ENCODE measurements at places on chromosomes 1 and 21. TPM values are rescaled to one million over a fixed set of nuclear protein-coding genes. Genes with fewer than 3 reads are reported as not detected.
A peak's percentile ranks its signal among the peaks of the same experiment; 100 is the strongest.

FCN3 gene
- total RNA-seq = not detected

- H3K4me1 ChIP-seq = no peaks in the 10 kb centered on the region
- H3K36me3 ChIP-seq = no peaks in the 10 kb centered on the region
- no peak overlapping the region for H3K4me3 ChIP-seq
- no peaks in the 10 kb centered on the region for H3K27me3 ChIP-seq
Observed at GRCh38 chr1:152953761-152954160, 6.8 kb downstream of the SPRR5 start.

- H3K27me3 ChIP-seq = no peaks in the 10 kb centered on the region
- H3K4me3 ChIP-seq = no peak overlapping the region
- H3K4me1 ChIP-seq = peaks cover 3% of the 10 kb centered on the region
Observed at GRCh38 chr1:180611016-180611930, 20.5 kb upstream of the XPR1 start.

INAVA gene
- total RNA-seq = not detected

FMO5 gene
- total RNA-seq = 1.3 TPM

DNA sequence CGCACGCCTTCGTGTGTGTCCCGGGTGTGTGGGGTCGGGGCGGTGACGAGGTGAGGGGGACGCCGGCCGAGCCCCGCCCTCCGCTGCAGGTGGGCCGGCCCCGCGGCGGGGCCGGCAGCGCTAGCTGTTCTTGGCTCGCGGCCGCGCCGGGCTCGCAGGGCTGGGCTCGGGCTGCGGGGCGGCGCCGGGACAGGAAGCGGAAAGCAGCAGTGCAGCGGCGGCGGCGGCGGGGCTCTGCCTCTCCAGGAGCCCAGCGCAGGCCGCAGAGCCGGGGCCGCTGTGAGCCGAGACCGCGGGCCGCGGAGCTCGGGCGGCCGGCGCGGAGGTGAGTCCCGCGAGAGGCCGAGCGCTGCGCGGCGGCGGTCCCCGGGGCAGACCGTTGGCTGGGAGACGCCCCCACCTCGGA lies at the start of gene VANGL1:
Gene VANGL1, plus strand, starts transcription at position 209 of the 406 bp plus-strand sequence. CDS start 9,444 bp downstream, outside the sequence.
- DNase-seq = peak; percentile 71

FCRL1 gene
- not detected for total RNA-seq

- DNase-seq = no peak
- no peak overlapping the region for H3K27ac ChIP-seq
- H3K4me1 ChIP-seq = peaks cover 8% of the 10 kb centered on the region
- H3K4me3 ChIP-seq = no peak overlapping the region
- peaks cover 9% of the 10 kb centered on the region for H3K36me3 ChIP-seq
- H3K27me3 ChIP-seq = no peaks in the 10 kb centered on the region
Observed at GRCh38 chr1:157132616-157133167, 5.5 kb downstream of the ETV3 start.

DNA sequence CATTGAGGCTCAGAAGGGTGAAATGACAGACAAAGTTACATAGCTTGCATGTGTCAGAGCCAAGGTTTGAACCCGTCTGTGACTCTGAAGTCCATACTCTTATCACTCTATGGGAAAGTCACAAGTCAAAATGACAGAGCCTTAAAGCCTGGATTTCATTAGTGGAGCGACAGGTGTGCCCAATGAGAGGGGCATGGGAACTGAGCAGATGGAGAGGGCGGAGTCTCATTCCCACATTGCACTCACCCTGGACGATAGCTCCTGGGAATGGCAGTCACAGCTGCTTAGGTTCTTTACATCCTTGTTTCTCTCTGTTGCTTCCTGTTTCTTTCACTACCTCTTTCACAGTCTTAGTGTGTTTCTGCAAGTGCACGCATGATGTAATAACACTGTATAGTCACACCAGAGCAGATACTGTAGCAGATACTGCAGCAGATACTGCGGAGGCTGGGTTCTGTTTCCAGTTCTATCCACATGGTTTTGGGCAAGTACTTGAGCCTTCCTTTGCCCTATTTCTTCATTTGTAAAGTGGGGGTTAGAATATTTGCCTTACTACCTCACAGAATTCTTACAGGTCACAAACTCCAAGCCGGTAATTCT lies 127.2 kb downstream of the ZSCAN20 start:
- H3K4me3 ChIP-seq = no peak overlapping the region
- H3K27me3 ChIP-seq = no peaks in the 10 kb centered on the region
- H3K4me1 ChIP-seq = no peaks in the 10 kb centered on the region
- no peak for DNase-seq

KRTAP21-2 gene
- not detected for total RNA-seq

DNA sequence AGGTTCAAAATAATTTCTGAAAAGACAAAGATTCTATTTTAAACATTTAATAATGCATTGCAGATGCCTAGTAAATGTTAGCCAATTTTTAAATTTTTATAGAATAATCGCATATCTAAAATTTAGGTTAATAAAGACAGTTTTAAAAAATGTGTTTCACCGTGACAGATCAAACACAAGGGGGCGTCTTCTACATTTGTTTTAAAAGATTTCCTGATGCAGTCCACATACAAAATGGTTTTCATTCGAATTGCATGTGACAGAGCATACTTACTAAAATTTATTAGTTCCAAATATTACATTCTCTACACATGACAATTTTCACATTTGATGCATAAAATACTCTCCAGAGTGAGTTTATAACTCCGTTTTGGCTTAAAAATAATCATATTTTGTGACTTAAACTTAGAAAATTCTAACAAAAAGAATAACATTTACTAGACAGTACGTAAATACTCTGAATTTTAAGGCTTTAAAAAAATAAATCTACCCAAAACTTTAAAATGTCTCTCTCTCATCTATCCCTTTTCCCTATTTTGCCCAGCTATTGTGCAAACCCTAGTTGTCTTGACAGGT lies 75.5 kb downstream of the ADAMTS1 start:
- no peaks in the 10 kb centered on the region for H3K36me3 ChIP-seq
- no peaks in the 10 kb centered on the region for H3K27me3 ChIP-seq
- H3K4me3 ChIP-seq = no peak overlapping the region
- no peak overlapping the region for H3K27ac ChIP-seq

CFH gene
- total RNA-seq = 146 TPM

DNASE2B gene
- total RNA-seq = not detected

HSF2BP gene
- 1.2 TPM for total RNA-seq

DMRTA2 gene
- total RNA-seq = not detected

GRCh38 chr1:94111879-94112278 lies 9.1 kb downstream of the ABCA4 start:
- H3K27me3 ChIP-seq = peaks cover 14% of the 10 kb centered on the region
- DNase-seq = no peak
- H3K4me1 ChIP-seq = no peaks in the 10 kb centered on the region
- H3K27ac ChIP-seq = no peak overlapping the region
- no peak overlapping the region for H3K4me3 ChIP-seq

AJAP1 gene
- total RNA-seq = under 0.01 TPM

DVL1 gene
- 78.3 TPM for total RNA-seq

NHLH1 gene
- total RNA-seq = not detected

BRINP2 gene
- total RNA-seq = 0.26 TPM

CAMSAP2 gene
- total RNA-seq = 21.8 TPM

GRCh38 chr1:63119575-63120155 lies 202.7 kb upstream of the FOXD3 start:
- H3K27me3 ChIP-seq = no peaks in the 10 kb centered on the region
- peaks cover 2% of the 10 kb centered on the region for H3K4me1 ChIP-seq
- DNase-seq = no peak
- H3K27ac ChIP-seq = no peak overlapping the region

- H3K36me3 ChIP-seq = no peaks in the 10 kb centered on the region
- no peaks in the 10 kb centered on the region for H3K27me3 ChIP-seq
- H3K4me3 ChIP-seq = no peak overlapping the region
- H3K4me1 ChIP-seq = no peaks in the 10 kb centered on the region
- peak; percentile 53 for DNase-seq
Observed at GRCh38 chr1:179369751-179370341, 4.1 kb downstream of the AXDND1 start.

S100A5 gene
- not detected for total RNA-seq

DNA sequence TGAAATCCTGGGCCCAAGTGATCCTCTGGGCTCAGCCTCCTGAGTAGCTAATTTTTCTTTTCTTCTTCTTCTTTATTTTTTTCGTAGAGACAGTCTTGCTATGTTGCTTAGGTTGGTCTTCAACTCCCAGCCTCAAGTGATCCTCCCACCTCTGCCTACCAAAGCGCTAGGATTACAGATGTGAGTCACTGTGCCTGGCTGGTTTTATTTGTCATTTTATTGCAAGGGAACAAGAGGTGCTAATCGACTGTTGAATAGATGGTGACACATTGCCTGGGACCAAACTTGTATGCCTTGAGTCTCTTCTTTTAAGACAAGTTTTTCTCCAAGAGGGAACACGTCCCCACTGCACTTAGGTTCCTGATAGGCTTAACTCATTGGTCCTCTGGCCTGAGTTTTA lies 20.0 kb upstream of the KLHDC8A start:
- peaks cover 7% of the 10 kb centered on the region for H3K27me3 ChIP-seq
- H3K27ac ChIP-seq = no peak overlapping the region
- peak; percentile 36 for DNase-seq
- H3K4me1 ChIP-seq = peaks cover 8% of the 10 kb centered on the region
- no peaks in the 10 kb centered on the region for H3K36me3 ChIP-seq

- DNase-seq = peak; percentile 40
- no peak overlapping the region for H3K4me3 ChIP-seq
- no peak overlapping the region for H3K27ac ChIP-seq
Observed at GRCh38 chr1:10724948-10725847, 71.2 kb downstream of the CASZ1 start.

- no peak for DNase-seq
- H3K4me1 ChIP-seq = no peaks in the 10 kb centered on the region
- no peaks in the 10 kb centered on the region for H3K36me3 ChIP-seq
- no peak overlapping the region for H3K4me3 ChIP-seq
- H3K27me3 ChIP-seq = no peaks in the 10 kb centered on the region
Observed at GRCh38 chr1:48697066-48697707, 79.5 kb downstream of the BEND5 start.

TMEM82 gene
- total RNA-seq = not detected

GRCh38 chr1:61907102-61907501 lies 164.8 kb downstream of the PATJ start:
- H3K27ac ChIP-seq = no peak overlapping the region
- H3K27me3 ChIP-seq = no peaks in the 10 kb centered on the region
- no peaks in the 10 kb centered on the region for H3K4me1 ChIP-seq
- no peak for DNase-seq

GRCh38 chr1:170562646-170563338 lies 30.8 kb downstream of the GORAB start:
- DNase-seq = peak; percentile 90
- H3K36me3 ChIP-seq = no peaks in the 10 kb centered on the region
- peak overlapping the region; percentile 83 for H3K27ac ChIP-seq
- H3K4me1 ChIP-seq = peaks cover 9% of the 10 kb centered on the region

DNA sequence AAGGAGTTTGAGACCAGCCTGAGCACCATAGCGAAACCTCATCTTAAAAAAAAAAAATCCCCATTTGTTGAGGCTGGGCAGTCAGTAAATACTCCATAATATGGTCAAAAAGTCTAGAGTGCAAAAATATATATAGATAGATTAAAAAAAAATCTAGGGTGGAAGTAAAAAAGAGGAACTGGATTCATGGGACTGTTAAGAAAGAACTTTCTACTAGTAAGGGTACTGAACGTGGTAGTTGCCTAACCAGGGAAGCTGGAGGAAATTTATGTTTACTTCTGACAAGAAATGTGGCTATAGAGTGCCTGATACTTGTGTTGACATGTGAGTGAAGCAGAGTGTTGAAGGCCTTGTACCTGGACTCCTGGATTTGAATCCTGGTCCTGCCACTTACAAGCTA lies 265.9 kb upstream of the FAM78B start:
- H3K27ac ChIP-seq = no peak overlapping the region
- H3K36me3 ChIP-seq = no peaks in the 10 kb centered on the region
- DNase-seq = no peak
- H3K27me3 ChIP-seq = no peaks in the 10 kb centered on the region

GRCh38 chr1:45542591-45542990 lies 8.0 kb upstream of the AKR1A1 start:
- H3K36me3 ChIP-seq = no peaks in the 10 kb centered on the region
- no peak for DNase-seq
- no peaks in the 10 kb centered on the region for H3K27me3 ChIP-seq
- H3K27ac ChIP-seq = no peak overlapping the region
- H3K4me3 ChIP-seq = no peak overlapping the region
- no peaks in the 10 kb centered on the region for H3K4me1 ChIP-seq

DNA sequence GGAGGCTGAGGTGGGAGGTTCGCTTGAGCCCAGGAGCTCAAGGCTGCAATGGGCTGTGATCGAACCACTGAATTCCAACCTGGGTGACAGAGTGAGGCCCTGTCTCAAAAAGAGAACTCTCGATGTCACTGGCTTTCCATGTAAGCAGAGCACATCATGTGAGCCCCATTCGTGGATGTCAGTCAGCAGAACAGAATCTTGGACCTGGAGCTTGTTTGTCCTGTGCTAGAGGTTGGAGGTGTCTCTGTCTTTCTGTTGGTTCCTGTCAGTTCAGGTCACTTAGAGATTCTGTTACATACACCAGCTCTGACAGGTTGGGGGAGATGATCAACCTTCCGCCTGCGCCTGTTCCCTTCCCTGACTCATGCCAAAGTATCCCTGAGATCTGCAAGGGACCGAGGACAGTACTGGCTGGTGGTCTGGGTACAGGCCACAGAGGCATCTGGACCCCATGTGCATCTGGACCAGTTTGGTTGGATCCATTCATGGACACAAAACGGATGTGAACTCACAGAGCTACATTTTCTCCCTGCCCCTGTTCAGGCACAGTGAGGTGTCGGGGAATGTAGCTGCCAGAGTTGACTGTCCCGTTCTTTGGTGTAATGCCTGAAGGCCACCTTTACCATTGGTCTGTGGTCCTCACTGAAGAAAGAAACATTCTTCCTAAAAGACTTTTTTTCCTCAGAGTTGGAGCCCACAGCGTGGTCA lies 10.0 kb downstream of the ARF1 start:
- H3K27ac ChIP-seq = no peak overlapping the region
- peaks cover 31% of the 10 kb centered on the region for H3K36me3 ChIP-seq

DNA sequence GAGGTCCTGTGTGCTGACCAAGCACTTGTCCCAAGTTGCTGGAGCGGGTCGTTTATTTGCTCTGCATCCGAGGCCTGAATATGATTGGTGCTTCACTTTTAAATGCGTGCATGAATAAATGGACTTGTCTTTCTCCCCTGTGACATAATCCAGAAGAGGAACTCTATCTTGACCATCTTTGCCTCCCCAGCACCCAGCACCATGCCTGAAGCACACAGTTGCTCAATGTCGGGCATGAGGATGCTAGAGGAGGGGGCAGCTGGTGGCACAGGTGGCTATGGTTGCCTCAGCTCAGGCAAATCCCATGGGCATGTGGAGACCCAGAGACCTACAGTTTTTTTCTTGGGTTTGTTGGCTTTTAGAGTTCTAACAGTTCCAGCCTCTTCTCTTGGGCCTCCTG lies 142.6 kb downstream of the KAZN start:
- H3K27ac ChIP-seq = no peak overlapping the region
- H3K4me3 ChIP-seq = no peak overlapping the region
- H3K36me3 ChIP-seq = no peaks in the 10 kb centered on the region

DNA sequence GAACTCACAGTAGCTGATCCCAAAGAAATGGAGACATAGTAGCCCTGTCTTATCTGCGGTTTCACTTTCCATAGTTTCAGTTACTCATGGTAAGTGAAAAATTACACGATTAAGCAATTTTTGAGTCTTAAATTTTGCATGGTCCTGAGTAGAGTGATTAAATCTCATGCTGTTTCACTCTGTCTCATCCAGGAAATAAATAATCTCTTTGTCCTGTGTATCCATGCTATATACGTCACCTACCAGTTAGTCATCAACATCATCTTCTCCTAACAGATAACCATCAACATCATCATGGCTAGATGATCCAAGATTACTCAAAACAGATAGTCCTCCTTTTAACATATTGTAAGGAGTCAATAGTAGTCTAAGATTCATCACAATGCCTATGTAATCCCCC lies 1589.3 kb downstream of the BRINP3 start:
- H3K36me3 ChIP-seq = no peaks in the 10 kb centered on the region
- no peaks in the 10 kb centered on the region for H3K4me1 ChIP-seq
- H3K4me3 ChIP-seq = no peak overlapping the region
- H3K27ac ChIP-seq = no peak overlapping the region

- peaks cover 2% of the 10 kb centered on the region for H3K36me3 ChIP-seq
- H3K4me1 ChIP-seq = no peaks in the 10 kb centered on the region
- no peaks in the 10 kb centered on the region for H3K27me3 ChIP-seq
- H3K27ac ChIP-seq = no peak overlapping the region
Observed at GRCh38 chr1:166874464-166874863, 1.6 kb downstream of the TADA1 start.

Measured in fibroblast of lung (primary cell).